ENCODE measurements at places on chromosomes 1 and 21.

GRCh38 chr1:203996126-203996525, 76.8 kb upstream of the SOX13 start:
- no peak for DNase-seq

DNA sequence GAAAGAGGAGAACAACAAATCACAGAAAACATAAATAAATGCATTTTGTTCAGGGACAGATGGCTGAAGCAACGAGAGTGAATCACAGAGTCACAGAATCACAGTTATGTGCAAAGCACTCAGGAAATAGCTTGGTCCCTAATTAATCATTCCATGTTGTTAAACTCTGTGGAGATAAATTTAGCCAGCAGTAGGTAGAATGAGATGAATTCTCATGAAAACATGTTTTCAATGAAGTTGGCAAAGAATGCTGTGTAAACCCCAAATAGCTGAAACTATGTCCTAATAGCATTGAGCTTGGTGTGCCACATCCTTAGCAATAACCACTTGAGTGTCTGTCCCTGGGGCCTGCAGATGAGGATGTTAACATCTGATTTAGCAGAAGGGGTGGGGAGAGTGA, 20.4 kb downstream of the LEPR start:
- DNase-seq = no peak

GRCh38 chr1:219350172-219350931, 176.7 kb downstream of the LYPLAL1 start:
- no peak for DNase-seq

- no peak for DNase-seq
Observed at GRCh38 chr1:111852261-111852721, 96.6 kb downstream of the DDX20 start.

DNA sequence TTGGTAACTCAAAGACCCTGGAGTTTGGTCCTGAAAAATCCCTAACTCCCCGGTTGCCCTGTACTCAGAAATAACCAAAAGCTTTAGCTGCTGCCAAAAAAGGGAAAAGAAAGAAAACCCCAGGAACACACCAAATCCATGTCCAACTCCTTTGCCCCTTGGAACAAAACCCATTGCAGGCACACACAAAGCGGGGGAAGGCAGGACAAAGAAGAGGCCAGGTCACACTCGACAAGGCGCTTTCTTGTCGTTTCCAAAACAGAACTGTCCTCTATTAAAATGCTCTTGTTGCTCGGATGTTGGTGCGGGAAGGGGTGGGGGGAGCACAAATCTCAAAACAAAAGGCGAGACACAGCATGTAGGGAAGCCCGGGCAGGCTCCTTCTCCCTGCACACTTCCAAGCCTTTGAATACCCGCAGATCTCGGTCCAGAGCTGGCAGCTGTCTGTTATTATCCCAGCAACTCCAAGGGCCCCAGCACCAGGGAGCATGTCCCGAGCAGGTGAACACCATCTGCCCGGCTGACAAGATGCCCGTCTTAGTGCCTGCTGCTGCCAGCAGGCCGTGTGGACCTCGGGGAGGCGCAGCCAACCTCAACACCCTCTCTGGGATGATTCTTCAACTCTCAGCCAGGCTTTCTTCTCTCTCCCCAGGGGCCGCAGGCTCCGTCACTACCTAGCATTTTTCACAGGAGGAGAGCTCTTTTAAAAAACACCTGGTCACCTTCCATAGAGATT, 96.4 kb downstream of the SSBP3 start:
- DNase-seq = no peak

Measured in T-helper 2 cell treated with Interferon-gamma antibody and Interleukin-4, amounts not matched to agents 5 μg/mL and 100 μg/mL, for 36 hours (primary cell).